ENCODE measurements at places on chromosomes 5 and 9.

DNA sequence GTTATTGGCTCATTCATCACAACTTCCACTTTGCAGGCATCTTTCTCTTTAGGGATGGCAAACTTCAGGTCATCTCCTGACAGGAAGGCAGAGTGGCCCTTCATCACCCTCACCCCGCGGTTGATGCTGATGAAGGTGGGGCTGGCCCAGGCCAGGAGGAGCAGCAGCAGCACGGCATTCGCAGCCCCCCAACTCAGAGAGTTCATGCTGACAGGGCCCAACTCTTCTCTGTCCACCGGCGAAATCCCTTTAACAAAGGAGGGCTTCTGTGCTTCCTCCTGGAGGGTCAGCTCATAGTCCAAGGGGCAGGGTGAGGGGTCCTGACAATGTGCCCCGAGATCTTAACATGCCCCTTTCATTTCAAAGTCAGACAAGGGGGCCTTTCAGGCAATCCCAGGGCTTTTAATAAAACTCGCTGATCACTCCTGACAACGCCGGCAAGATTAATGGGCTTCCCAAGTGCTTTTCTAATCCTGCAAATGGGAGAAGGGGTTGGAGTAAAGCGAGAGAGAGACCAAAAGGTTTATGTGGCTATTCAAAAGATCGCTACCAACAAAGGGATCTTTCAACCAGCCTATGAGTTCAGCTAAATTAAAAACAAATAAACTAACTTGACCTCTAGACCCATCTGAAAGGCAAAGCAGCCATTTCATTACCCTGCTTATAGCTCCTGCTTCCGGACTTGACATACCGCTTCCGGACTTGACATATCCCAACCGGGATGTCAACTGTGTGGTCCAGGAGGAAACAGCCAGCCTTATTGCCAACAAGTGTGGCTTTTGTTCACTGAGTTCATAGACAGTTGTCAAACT is 41.2 kb downstream of the FREM1 start:
- DNase-seq = no peak

DNA sequence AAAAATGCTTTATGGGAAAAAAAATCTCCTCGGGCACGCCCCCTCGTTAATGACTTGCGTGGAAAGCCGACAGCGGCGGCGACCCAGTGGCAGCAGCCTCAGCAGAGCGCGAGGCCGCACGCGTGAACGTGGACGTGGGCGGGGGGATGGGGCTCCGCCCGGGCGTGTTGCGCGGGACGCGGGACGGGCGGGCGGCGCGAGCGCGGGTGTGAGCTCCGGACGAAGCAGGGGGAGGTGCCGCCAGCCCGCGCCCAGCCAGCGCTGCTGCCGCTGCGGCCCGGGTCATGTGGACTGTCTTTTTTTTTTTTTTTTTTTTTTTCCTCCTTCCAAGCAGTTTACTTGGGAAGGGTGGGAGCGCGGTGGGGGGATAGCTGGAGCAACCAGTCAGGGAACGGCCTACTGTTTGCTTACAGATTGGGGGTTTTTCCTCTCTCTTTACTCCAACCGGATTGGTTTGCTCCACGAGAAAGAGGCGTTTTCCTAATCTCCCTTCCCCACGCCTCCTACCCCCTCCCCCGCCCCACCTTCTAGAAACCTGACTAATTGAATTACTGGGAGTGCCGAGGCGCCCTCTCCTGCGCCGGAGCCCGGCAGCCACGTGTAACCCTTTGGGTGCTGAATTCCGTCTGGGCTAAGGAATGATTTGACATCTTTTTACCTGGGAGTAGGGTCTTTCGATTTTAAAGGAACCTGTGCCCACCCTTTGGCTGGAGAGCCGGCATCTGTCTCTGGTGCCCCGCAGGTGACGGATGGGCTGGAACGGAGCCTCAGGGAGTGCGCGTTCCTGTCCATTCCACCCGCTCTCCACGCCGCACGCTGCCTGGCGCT is 1.7 kb upstream of the EFNA5 start:
- DNase-seq = no peak

DNA sequence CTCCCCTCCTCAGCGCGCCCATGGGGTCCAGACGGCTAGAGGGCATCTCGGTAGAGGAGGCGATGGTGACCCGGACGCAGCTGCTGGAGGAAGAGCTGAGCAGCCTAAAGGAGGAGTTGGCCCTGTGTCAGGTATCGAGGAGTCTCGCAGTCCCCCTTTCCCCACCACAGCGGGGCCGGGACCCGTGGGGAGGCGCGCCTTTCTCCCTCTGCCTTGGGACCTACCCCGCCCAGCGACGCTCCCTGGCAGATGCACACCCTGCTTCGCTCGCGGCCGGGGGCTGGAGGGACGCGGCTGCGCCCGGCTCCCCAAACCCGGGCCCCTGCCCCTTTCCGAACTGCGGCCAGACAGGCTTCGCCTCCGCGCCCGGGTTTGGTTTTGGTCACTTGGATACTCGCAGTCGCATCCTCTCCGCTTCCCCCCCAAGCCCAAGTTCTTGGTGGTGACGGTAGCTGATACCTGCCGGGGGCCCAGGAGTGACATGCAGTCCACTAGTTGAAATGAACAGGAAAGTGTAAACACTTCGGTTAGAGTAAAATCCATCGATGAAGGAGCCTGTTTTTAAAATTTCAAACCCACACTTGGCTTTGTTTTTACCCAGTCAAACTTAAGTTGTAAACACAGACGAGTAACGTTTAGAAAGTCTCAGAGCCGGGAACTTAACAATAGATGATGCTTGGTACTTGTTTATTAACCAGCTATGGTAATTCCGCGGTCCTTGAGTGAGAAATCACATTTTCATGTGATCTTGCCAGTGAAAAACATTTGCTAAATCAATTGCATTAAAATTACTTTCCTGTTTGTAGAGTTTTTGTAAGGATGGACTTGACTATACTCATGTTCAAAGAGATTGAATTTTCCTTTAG is 688 bp downstream of the CNTLN start:
- no peak for DNase-seq

DNA sequence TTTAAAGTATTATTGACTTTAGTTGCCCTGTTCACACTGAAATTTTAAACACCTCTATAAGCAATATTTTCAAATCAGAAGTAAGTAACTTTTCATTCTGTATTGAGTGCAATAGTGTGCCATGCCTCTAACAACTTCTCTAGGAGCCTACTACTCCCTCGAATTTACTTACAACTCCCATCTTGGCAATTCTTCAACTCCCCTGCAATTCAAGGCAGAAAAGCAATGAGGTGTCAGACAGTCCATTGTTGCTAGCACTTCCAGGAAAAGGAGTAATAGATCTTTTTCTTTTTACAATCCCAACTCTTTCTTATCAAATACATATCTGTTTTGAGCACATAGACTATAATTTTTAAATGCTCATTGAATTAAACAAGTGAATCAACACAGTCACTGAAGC is 222.7 kb upstream of the PUM3 start:
- no peak for DNase-seq

- DNase-seq = no peak
Measured at GRCh38 chr9:134220311-134220710, 55.9 kb upstream of the RNU6ATAC start.

DNA sequence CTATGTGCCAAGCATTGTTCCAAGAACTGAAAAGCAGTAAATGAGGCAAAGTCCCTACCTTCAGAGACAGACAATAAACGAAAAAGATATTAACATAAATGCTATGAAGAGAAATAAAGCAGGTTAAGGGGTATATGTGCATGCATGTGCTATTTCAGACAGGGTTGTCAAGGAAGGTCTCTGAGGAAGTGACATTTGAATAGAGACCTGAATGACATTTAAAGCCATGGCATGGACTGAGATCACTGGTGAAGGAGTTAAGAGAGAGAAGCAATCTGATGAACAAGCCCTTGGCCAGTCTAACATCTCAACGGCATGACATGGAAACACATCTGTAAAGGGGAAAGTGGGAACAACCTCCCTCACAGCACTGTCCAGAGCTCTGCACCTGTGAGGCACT is 14.5 kb downstream of the FBXO10 start:
- no peak for DNase-seq

Measured in stimulated activated CD8-positive, alpha-beta memory T cell treated with anti-CD3 and anti-CD28 coated beads, Interleukin-15, amount 100 ng/mL, for 24 hours (primary cell).